ENCODE measurements at places on chromosomes 2 and 18.
A peak's percentile ranks its signal among the peaks of the same experiment; 100 is the strongest.

- DNase-seq: no peak
Measured at GRCh38 chr2:119494163-119494790, 30.0 kb downstream of the SCTR start.

GRCh38 chr2:15669375-15669910 lies 77.8 kb downstream of the DDX1 start:
- DNase-seq: no peak

DNA sequence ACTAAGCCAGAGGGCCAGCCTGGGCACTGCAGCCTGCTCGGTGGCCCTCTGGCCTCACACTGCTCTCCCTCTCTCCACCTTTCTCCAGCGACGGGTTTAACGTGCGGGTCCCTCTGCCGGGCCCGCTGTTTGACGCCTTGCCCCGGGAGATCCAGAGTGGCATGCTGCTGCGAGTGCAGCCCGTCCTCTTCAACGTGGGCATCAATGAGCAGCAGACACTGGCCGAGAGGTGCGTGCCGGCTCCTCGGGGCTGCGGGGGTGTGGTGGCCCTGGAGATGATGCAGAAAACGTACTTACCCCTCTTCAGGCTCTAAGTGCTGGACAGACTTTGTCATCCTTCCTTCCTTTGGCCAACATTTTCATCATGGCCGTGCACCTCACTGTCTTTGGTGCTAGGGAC lies 42.4 kb downstream of the COA5 start:
- no peak for DNase-seq

- no peak for DNase-seq
Measured at GRCh38 chr2:19577723-19578122, 219.3 kb upstream of the OSR1 start.

DNA sequence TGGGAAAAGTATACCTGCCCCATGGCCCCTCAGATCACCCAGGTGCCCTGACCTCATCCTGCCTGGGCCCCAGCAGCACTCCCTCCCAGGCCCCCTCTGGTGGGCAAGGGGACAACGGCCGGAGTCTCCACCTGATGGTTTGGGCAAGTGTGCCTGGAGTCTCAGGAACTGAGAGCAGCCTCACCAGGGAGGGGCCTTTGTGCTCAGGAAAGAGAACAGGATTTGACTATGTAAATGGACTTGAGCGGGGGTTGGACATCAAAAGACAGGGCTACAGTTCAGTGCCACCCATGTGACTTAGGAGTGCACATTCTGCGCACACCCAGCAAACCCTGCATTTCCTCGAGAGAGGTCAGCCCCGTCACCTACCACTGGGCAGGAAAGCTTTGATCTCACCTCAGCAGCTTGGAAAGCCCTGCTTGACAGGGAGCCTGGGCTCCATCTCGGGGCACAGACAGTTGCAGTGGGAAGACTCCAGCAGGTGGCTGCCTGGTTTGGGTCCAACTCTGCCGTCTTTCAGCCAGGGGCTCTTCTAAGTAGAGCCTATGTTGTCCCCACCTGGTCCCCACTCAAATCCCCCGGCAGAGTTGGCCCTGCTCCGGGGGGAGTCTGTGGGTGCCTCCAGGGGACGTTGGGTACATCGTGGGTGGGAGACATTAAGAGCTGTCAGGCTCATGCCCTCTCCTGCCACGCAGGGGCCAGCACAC lies 3.3 kb downstream of the INPP5D start:
- DNase-seq: peak; percentile 43

DNA sequence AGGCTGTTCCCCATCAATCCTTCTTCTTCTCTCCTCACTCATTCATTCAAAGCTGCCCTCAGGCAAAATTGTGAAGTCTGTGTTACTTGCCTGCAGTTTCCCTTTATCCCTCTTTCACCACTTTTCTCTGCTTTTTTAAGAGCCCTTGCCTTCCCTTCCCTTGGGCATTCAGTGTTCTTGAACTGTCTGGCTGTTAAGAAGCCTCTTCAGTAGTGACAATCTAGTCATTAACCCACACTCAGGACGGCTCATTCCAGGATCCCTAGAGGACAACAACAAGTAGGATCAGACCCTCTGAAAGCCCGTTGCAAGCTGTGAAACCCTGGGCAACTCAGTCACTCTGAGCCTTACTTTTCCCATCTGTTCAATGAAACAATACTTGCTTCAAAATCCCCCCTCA lies 615.7 kb downstream of the EPHA4 start:
- no peak for DNase-seq

- no peak for DNase-seq
Measured at GRCh38 chr18:669077-669476, 11.6 kb downstream of the TYMS start.

DNA sequence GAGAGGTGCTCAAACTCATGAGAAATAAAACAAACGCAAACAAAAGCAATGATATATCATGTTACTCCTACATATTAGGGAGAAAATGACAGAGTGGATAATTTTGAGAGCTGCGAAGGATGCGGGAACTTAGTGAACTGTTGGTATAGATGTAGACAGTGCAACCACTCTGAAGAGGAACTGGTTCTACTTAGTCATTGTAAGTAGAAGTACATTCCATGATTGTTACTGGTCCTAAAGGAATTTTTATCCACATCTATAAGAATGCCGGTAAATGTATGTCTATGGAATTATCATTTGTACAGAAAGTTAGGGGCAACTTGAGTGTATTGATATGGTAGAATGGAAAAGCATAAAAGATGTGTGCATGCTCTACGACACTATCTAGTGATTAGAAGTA lies 1238.4 kb downstream of the LRP1B start:
- DNase-seq: no peak

DNA sequence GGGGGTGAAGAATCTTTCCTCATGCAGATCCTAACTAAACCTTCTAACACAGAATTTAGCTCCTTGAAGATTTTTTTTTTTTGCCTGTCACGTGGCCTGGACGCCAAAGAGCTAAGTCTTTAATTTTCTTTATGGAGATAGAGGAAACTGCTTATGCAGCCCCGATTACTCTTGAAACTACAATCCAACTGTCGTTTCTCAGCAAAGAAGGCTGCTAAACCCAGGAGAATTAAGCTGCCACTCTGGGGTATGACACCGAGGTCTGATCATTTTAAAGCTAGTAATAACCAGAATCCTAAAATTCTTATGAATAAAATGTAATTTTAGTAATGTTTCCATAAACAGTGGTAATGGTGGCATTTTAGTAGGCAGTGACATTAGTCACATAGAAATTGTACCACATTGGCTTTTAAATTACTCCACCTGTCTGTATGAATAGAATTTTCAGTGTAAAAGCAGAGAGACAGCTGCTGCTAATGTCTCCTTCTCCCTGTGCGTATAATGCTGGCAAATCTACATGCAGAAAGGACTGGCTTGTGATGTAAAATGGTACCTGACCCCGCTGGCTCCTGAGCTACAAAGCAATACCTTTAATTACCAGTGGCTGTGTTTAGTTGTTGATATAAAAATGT lies 86.5 kb downstream of the MEIS1 start:
- DNase-seq: no peak

Data from hematopoietic multipotent progenitor cell treated with erythropoietin and hydrocortisone succinate and interleukin-3 and kit ligand, for 15 days (in vitro differentiated cells).